Hematopoietic multipotent progenitor cell treated with erythropoietin and hydrocortisone succinate and interleukin-3 and kit ligand, for 8 days (in vitro differentiated cells): ENCODE measurements at places on chromosomes 1 and 21.

DNA sequence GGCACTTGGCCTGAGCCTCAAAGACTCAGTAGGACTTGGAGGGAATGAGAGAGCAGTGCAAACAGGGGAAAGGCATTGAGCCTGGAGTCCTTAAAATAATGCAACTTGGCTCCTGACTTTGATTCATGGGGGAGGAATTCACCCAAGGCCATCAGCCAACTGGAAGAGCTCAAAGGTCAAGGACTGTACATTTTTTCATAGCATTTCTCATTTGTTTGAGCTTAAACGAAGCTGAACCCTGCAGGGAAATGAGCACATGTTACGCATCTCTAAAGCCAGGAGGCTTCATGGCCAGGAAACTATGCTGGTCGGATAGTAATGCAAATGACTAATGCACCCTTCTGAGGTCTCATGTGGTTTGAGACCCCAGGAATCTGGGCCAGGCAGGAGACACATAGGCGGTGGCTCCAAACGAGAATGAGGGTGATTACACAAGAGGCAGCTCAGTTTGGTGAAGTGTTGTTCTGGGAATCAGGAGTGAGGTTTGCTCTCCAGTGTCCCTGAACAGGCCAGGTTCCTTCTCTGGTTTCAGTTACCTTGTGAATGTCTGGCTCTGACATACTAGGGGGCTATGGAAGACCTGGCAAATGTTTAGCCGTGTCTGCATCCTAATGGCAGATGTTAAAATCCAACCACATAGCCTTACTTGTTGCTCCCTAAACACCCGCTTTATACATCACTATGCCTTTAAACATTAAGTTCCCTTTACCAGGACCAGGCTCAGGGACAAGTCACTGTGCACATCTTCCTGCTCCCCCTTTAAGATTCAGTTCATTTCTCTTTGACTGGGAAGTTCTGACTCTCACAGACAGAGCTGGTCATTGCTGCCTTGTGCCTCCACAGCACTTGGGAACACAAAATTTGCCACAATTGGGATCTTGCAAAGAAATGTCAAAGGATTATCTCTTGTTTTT lies 503.9 kb upstream of the USP24 start:
- DNase-seq: no peak

- DNase-seq: no peak
Observed at GRCh38 chr1:7552402-7552801, 218.7 kb upstream of the VAMP3 start.

DNA sequence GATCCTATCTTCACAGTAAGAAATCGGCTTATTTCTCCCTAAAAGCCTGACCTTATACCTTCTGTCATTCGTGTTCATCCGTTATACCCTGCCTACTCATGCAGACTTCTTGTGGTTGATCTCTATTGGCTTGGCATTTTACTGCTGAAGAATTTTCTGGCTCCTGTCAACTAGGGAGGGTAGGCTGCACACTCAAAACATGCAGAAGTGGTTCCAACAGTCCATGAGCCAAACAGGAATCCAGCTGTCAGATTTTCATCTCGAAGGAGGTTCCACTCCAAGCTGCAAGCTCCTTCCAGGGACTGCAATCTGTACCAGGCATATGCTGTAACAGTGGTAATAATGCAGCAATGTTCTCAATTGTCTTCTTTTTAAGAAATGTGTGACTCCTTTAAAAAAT lies 10.1 kb downstream of the DNAJC11 start:
- DNase-seq: no peak

GRCh38 chr1:220818421-220819173 lies 31.9 kb downstream of the MTARC1 start:
- DNase-seq: no peak

DNA sequence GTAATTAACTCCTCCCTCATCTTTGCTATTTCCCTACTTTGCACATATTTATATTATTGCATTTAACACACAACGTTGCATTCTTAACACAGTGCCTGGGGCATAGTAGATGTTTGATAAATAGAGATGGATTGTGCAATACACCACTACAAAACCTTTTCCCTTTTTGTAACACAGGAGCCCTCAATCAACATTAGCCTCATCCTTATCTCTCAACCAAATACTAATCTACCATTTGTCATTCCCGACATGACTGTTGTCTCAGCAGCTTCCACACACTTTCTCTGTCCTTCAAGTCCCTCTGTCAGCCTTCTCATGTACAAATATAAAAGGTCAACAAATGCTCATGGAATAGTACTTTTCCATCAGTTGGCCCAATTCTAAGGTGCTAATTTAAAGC lies 78.9 kb upstream of the KCNK2 start:
- DNase-seq: no peak

DNA sequence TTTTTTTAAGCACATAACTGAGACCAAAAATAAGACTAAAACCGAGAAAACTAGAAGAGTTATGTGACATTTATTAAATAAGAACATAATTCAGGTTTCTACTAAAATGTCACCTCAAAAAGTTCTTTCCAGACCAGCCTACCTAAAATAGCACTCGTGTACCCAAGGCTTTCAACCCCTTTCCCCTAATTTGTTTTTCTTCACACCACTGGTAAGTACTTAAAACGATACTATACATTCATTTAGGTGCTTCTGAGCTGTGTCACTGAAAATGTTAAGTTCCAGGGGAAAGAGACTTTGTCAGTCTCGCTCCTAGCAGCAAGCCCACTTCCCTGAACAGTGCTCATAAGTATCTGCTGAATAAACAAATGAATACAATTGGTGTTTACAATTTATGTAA lies 6.8 kb downstream of the RRAGC start:
- DNase-seq: no peak

GRCh38 chr1:31848381-31848897 lies 32.6 kb upstream of the SPOCD1 start:
- no peak for DNase-seq

DNA sequence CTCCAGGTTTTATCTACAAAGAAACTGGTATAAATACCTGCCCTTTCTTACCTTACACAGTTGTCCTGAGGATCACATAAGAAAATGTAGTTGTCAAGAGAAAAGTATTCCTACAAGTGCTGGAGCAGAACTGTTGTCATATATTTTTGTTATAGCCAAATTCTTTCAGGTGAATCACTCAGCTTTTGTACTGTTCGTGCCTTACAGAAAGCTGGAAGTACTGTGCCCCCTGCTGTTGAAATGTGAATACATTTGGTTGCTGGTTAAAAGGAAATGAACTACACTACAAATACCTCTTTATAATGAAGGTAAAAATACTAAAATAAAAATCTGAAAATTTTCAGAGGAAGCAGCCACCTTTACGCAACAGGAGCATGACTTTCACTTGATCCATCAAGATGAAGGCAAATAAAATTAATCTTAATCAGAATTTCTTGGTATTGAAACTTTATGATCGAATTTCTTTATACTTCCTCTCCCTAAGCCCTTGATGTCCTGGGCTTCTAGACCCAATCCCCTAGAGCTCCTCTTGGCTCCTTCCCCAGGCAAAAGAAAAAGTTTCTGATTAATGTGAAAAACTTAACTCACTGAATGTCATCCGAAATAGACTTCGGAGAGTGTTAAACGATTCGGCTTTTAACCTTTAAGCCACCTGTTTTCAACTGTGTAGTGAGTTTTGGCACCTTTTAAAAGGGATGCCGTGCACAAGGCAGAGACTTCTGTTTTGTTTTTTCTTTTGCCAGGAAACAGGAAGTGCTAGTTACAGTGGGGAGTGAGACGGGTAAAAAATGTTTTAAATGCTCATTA lies 12.5 kb downstream of the CHML start:
- peak; percentile 71 for DNase-seq

- no peak for DNase-seq
Observed at GRCh38 chr1:71745326-71745725, 537.0 kb downstream of the NEGR1 start.

GRCh38 chr1:225919906-225920305 lies 4.1 kb downstream of the PYCR2 start:
- DNase-seq: peak; percentile 81

- no peak for DNase-seq
Observed at GRCh38 chr1:11930571-11931445, 3.7 kb upstream of the PLOD1 start.

GRCh38 chr1:240644732-240645131 lies 32.8 kb upstream of the GREM2 start:
- no peak for DNase-seq

GRCh38 chr1:18299441-18300338 lies 181.0 kb upstream of the KLHDC7A start:
- DNase-seq: peak; percentile 17

DNA sequence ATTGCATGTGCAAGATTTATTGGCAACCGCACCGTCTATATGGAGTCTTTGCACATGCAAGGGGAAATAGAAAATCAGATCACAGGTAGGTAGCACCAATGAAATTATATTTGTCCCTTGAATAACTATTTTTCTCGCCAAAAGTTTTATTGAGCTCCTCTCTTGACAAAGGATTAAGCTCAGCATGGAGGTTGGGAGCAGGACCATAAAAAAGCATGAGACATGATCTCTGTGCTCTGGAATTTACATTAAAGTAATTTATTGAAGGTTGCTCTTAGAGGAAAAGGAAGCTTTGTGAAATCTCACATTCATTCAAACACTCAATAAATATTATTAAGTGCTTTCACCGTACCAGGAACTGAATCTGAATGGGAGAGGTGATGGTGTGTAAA lies 66.0 kb upstream of the UBE2U start:
- DNase-seq: no peak

- peak; percentile 68 for DNase-seq
Observed at GRCh38 chr1:160777486-160778089, 18.4 kb upstream of the LY9 start.

DNA sequence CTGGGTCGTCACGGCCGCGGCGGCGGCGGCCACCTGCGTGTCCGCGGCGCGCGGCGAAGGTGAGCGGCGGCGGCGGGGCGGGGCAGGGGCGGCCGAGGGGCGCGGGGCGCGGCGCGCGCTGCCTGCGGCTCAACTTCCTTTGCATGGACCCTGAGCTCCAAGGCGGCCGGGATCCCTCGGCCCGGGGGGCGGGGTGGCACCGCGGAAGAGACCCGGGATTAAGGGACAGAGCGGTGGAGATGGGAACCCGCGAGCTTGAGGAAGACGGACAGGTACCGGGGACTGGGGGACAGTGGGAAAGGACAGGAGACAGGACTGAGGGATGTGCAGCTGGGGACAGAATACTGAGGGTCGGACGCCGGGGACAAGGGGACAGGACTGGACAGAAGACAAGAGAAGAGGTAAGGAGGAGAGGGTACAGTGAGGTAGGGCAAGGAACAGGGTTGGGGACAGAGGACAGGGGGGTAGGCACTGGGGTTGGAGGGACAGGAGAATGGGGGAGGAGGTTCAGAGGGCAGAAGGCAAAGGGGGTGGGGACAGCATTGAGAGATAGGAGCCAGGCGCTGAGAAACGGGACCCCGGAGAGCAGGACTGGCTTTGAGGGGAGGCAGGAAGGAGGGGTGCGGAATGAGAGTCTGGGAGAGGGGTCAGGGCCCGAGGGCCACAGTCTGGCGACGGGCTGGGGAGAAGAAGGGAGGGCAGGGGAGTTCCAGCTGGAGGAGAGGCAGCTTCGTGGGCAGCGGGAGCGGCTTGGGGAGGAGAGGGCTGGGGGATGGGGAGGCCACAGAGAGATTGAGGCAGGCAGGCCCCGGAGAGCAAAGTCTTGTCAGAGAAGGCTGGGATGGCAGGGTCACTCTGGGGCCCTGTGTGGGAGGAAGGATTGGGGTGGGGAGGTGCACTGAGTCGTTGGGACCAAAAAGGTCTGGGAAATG lies 648 bp downstream of the EPHA8 start:
- DNase-seq: no peak

- peak; percentile 30 for DNase-seq
Observed at GRCh38 chr1:155207806-155208540, at the start of gene THBS3. Gene THBS3 (minus strand): TSS chr1:155207897. CDS start chr1:155207876, 21 bp downstream.

DNA sequence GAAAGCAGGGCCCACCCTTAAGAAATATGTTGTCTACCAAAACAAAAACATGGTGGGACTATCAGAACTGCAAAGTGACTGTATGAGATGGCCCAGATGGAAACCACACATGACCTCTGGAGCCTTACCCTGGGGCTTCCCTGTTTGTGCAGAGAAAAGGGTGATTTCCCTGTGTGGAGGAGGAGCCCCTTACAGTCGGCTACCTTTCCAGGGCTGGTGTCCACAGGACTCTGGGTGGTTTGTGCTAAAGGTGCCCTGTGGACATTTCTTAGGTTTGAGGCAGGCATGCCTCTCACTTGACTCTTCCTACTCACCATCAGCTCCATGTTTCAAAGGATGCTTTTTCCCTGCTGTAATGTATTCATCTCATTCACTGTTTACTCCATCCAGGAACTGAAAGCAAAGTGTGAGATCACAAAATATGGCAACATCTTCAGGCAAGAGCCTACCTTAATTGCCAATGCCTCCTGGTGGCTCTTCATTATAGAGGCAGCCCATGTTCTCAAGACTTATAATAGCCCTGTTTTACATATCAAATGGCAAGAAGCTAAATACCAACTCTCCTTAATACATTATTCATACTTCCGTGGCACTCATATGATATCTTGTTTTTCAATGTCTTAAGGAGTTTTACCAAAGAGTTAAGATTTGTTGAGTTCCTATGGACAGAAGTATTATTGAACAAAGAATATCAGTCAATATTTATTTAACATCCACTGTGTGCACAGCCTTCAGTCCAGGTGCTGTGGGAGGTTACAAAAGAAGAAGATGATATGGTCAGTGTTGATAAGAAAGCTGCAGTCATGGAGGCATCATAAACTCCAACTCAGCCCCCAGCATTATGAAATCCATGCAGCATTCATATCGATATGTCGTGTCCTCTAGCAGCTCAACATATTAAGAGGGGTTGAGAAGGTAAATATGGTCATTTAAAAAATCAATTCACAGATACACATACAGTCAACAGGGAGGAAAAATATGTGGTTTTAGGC lies 15.5 kb upstream of the TFF3 start:
- no peak for DNase-seq

DNA sequence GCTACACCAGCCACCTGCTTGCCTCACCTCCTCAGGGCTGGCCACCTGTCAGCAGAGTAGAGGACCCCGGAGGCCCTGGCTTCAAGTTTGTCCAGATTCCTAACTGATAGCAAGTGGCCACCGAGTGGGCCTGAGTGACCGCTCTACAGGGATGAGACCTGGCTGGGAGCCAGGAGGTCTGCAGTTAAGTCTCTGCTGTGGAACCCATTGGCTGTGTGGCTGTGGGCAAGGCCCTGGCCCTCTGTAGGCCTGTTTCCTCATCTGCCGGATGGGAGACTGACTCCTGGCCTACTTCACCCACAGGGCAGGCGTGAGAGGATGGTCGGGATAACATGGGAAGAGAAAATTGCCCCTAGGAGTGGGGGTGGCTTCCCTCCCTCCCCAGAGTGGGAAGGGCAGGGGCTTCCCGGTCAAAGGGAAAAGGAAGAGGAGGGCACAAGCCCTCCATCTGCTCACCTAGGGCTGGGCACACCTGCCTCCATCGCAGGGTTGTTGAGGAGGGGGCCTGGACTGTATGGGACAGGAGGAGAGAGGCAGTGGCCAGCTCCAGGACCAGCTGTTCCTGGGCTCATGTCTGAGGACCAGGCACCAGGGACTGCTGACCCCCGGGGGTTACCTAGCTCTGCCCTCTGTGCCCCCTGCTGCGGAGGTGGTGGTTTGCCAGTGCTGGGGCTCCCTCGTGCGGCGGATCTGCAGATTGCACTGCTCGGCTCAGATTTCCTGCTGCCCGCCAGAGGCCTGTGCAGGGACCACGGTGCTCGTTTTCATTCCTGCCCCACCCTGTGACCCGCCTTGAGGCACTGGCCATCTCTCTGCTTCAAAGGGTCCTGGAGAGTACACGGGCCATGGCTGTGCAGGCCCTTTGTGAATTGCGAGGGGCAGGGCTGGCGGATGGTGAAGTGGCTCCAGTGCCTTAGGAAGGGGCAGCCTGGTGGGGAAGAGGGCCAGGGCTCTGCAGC lies 9.1 kb upstream of the MTFR1L start:
- peak; percentile 56 for DNase-seq

GRCh38 chr1:55071477-55071876 lies 32.1 kb downstream of the PCSK9 start:
- DNase-seq: peak; percentile 54

GRCh38 chr1:13793088-13793730 lies 93.2 kb downstream of the PRDM2 start:
- no peak for DNase-seq
